CD4-positive, alpha-beta T cell treated with Interleukin-4 for 4 hours (primary cell): ENCODE measurements at places on chromosomes 3 and 15.

GRCh38 chr3:38149708-38150107 lies 11.2 kb downstream of the MYD88 start:
- no peak for DNase-seq

GRCh38 chr3:127714125-127714571 lies 41.4 kb downstream of the ABTB1 start:
- DNase-seq: no peak

- no peak for DNase-seq
These were observed 59.7 kb downstream of the PDCD6IP start for GRCh38 chr3:33858131-33858530.

- no peak for DNase-seq
These were observed 99.5 kb upstream of the MCTP2 start for GRCh38 chr15:94131875-94132274.

GRCh38 chr15:66154581-66154980 lies 99.0 kb downstream of the MEGF11 start:
- DNase-seq: no peak
